Gastroesophageal sphincter (tissue), 4 donors: ENCODE measurements at places on chromosomes 7 and 10.

DNA sequence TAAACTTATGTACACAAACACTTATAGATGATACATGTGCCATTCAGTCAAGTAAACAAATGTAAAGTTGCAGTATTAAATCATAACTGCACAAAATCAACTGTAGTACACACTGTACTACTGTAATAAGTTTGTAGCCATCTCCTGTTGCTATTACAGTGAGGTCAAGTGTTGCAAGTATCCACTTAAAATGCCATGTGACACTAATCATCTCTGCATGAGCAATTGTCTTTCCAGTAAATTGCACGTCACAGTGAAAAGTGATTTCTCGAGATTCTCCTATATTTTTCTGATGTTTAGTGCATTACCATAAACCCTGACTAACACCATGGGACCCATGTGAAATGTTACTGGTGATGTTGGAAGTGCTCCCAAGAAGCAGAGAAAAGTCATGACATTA is 293.3 kb upstream of the SP4 start:
- H3K27me3 ChIP-seq, result peaks cover 6% of the 10 kb centered on the region
- no peaks in the 10 kb centered on the region for H3K4me1 ChIP-seq
- no peak overlapping the region for H3K4me3 ChIP-seq
- no peak for ATAC-seq
- no peak overlapping the region for H3K27ac ChIP-seq

GRCh38 chr10:30751678-30752331 is 122.3 kb upstream of the LYZL2 start:
- H3K27me3 ChIP-seq, result no peaks in the 10 kb centered on the region
- no peaks in the 10 kb centered on the region for H3K36me3 ChIP-seq
- peak; percentile 65 for ATAC-seq
- H3K4me3 ChIP-seq, result no peak overlapping the region

- no peak overlapping the region for H3K27ac ChIP-seq
- no peaks in the 10 kb centered on the region for H3K4me1 ChIP-seq
- no peak overlapping the region for H3K4me3 ChIP-seq
Measured at GRCh38 chr10:129108378-129108777, 358.7 kb upstream of the MGMT start.

GRCh38 chr10:24851629-24852028 is 100.8 kb downstream of the PRTFDC1 start:
- H3K27ac ChIP-seq, result no peak overlapping the region
- ATAC-seq, result no peak
- no peak overlapping the region for H3K4me3 ChIP-seq

DNA sequence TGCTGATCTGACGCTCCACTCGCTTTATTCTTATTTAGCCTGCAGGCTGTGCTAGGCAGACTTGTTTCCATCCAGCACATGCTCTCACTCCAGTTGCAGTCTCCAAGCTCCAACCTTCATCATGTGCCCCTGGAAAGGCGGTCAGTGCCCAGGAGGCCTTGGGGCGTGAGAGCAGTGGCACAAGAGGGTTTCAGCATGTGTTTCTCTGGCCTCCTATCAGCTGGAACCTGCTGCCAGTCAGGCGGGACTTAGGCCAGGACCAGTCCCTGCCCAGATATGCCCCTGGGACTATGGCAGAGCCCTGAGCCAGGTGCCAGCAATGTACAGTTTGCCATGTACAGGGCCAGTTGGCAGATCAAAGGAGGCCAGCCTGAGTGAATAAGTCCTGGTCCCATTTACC is 330.2 kb upstream of the FZD1 start:
- H3K27ac ChIP-seq, result no peak overlapping the region
- no peaks in the 10 kb centered on the region for H3K36me3 ChIP-seq
- no peak for ATAC-seq
- no peak overlapping the region for H3K4me3 ChIP-seq
- H3K4me1 ChIP-seq, result no peaks in the 10 kb centered on the region

DNA sequence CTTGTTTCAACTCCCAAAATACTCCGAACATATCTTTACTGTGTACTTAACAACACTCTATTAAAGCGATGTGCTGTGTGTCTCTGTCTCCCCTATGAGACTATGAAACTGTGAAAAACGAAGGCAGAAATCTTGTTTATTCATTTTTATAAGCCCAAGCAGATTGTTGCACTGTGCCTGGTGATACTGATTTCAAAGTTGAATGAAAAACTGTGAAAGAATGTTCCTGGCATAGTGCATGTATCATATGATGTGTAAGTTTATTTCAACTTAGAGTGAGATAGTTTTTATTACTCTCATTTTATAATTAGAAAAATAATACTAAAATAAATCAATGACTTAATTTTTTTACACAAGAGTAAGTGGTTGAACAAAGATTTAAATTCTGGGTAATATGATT is 471.9 kb upstream of the PCDH15 start:
- H3K27me3 ChIP-seq, result no peaks in the 10 kb centered on the region
- no peak overlapping the region for H3K4me3 ChIP-seq
- H3K27ac ChIP-seq, result no peak overlapping the region

GRCh38 chr7:108974641-108975040 is 405.0 kb downstream of the DNAJB9 start:
- H3K4me3 ChIP-seq, result no peak overlapping the region
- no peak for ATAC-seq
- H3K27ac ChIP-seq, result no peak overlapping the region

GRCh38 chr10:130160775-130161174 is 24.6 kb downstream of the GLRX3 start:
- H3K4me3 ChIP-seq, result no peak overlapping the region
- no peaks in the 10 kb centered on the region for H3K27me3 ChIP-seq
- H3K36me3 ChIP-seq, result peaks cover 54% of the 10 kb centered on the region

GRCh38 chr10:88082391-88082790 is 219.0 kb downstream of the PTEN start:
- no peak overlapping the region for H3K27ac ChIP-seq
- no peak for ATAC-seq
- no peak overlapping the region for H3K4me3 ChIP-seq
- no peaks in the 10 kb centered on the region for H3K27me3 ChIP-seq
- H3K4me1 ChIP-seq, result peaks cover 2% of the 10 kb centered on the region

- H3K36me3 ChIP-seq, result no peaks in the 10 kb centered on the region
- H3K27ac ChIP-seq, result no peak overlapping the region
- H3K4me1 ChIP-seq, result peaks cover 9% of the 10 kb centered on the region
- no peak overlapping the region for H3K4me3 ChIP-seq
Measured at GRCh38 chr7:90842430-90842788, 246.3 kb downstream of the CDK14 start.

GRCh38 chr10:119371704-119372663 is 164.6 kb downstream of the GRK5 start:
- peak overlapping the region; percentile 15 for H3K27ac ChIP-seq
- no peaks in the 10 kb centered on the region for H3K36me3 ChIP-seq
- H3K4me1 ChIP-seq, result peaks cover 79% of the 10 kb centered on the region
- ATAC-seq, result no peak
- H3K27me3 ChIP-seq, result no peaks in the 10 kb centered on the region

DNA sequence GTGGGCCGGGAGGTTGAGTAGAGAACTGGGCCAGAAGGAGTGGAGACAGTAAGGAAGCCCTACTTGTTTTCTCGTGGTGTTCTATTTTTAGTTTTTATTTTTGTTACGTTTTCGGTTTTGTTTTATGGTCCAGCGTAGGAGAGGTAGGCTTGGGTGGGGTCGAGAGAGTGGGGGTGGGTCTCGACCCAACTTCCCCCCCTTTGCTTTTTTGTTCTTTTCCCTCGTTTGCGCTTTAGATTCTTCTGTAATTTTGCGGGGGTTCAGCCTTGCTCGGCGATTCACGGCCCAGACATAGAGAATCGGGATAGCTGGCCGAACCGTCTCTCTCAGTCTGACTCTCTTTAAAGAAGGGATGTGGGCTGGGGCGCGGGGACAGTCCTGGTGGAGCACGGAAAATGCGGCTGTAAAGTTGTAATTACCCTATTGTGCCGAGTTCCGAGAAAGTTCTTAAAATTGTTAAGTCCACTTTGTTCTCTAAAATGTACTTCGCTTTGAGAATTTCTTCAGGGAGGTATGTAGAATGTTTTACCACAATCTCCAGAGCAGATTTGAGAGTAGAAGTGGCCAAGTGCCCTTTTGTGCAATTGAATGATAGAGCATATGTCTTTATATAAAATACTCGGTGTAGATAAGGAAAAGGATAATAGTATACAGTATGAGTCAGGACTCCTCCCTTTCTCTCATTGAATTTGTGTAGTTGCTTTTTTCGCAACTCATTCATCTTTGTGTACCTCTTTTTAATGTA is 816 bp downstream of the DMTF1 start:
- H3K4me3 ChIP-seq, result peak overlapping the region; percentile 92
- no peak for ATAC-seq
- peaks cover 58% of the 10 kb centered on the region for H3K4me1 ChIP-seq
- peak overlapping the region; percentile 96 for H3K27ac ChIP-seq
- no peaks in the 10 kb centered on the region for H3K27me3 ChIP-seq
- no peaks in the 10 kb centered on the region for H3K36me3 ChIP-seq

DNA sequence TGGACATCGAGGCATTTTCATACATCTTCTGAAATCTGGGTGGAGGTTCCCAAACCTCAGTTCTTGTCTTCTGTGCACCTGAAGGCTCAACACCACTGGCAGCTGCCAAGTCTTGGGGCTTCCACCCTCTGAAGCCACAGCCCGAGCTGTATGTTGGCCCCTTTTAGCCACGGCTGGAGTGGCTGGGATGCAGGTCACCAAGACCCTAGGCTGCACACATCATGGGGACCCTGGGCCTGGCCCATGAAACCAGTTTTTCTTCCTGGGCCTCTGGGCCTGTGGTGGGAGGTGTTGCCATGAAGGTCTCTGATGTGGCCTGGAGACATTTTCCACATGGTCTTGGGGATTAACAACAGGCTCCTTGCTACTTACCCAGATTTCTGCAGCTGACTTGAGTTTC is 62.1 kb downstream of the INPP5A start:
- no peak overlapping the region for H3K4me3 ChIP-seq
- H3K27ac ChIP-seq, result peak overlapping the region; percentile 60
- no peak for ATAC-seq

- no peaks in the 10 kb centered on the region for H3K36me3 ChIP-seq
- H3K4me3 ChIP-seq, result no peak overlapping the region
- H3K4me1 ChIP-seq, result no peaks in the 10 kb centered on the region
- no peaks in the 10 kb centered on the region for H3K27me3 ChIP-seq
- ATAC-seq, result no peak
Measured at GRCh38 chr10:782751-783648, 93.5 kb upstream of the DIP2C start.

- H3K36me3 ChIP-seq, result no peaks in the 10 kb centered on the region
- no peak overlapping the region for H3K4me3 ChIP-seq
- no peaks in the 10 kb centered on the region for H3K4me1 ChIP-seq
- H3K27ac ChIP-seq, result no peak overlapping the region
Measured at GRCh38 chr7:112080441-112080840, 125.8 kb downstream of the DOCK4 start.

- ATAC-seq, result peak; percentile 31
- H3K4me3 ChIP-seq, result peak overlapping the region; percentile 95
- peaks cover 11% of the 10 kb centered on the region for H3K4me1 ChIP-seq
- H3K27me3 ChIP-seq, result no peaks in the 10 kb centered on the region
- peak overlapping the region; percentile 100 for H3K27ac ChIP-seq
Measured at GRCh38 chr10:104337521-104337984, 712 bp downstream of the ITPRIP start.

GRCh38 chr10:91589015-91589657 is 43.7 kb downstream of the PPP1R3C start:
- H3K4me1 ChIP-seq, result peaks cover 70% of the 10 kb centered on the region
- H3K36me3 ChIP-seq, result no peaks in the 10 kb centered on the region
- ATAC-seq, result peak; percentile 81
- peak overlapping the region; percentile 92 for H3K27ac ChIP-seq
- H3K4me3 ChIP-seq, result no peak overlapping the region
- H3K27me3 ChIP-seq, result no peaks in the 10 kb centered on the region
